ENCODE measurements at places on chromosomes 1 and 21.

- DNase-seq = no peak
Observed at GRCh38 chr1:24946861-24947658, 17.0 kb upstream of the RUNX3 start.

- no peak for DNase-seq
Observed at GRCh38 chr1:84090447-84091245, 53.4 kb upstream of the PRKACB start.

DNA sequence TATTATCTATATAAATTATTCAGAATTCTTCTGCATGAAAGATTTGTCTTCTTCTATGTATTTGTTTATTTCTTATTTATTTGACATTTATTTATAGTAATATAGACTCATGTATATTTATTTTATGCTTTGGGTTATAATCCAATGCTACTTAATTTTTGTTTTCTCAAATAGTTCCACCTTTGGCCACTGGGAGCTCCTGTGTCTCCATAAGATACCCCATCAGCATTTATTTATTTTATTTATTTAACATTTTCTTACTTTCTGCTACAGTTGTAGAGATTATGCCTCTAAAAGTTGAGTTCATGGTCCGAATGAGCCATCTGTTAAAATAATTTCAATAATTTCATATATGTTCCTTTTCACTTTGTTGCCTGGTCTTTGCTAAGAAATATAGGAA, 289.4 kb downstream of the ADGRL2 start:
- DNase-seq = no peak

- DNase-seq = no peak
Observed at GRCh38 chr1:27275696-27276095, 41.3 kb downstream of the WDTC1 start.

GRCh38 chr1:244173769-244174168, 122.7 kb downstream of the ZBTB18 start:
- no peak for DNase-seq

- no peak for DNase-seq
Observed at GRCh38 chr1:167864392-167865032, 49.4 kb downstream of the ADCY10 start.

DNA sequence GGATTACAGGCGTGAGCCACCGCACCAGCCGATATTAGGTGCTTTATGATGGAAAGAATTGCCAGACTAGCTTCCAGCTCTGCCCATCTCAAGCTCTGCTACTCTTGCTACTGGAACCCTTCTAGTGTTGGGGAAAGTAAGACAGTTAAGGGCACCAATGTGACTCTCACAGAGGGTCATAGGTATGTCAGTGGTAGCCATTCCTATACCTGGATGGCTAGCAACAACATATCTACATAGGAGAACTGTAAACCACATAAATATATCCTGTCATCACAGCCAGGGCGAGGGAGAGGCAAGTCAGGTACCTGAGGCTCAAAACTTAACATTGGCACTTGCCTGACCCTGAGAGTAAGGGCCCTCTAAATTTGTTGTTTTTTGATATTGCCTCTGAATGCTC, 1.7 kb upstream of the RHOU start:
- no peak for DNase-seq

- DNase-seq = no peak
Observed at GRCh38 chr1:172742599-172743500, 83.9 kb downstream of the FASLG start.

DNA sequence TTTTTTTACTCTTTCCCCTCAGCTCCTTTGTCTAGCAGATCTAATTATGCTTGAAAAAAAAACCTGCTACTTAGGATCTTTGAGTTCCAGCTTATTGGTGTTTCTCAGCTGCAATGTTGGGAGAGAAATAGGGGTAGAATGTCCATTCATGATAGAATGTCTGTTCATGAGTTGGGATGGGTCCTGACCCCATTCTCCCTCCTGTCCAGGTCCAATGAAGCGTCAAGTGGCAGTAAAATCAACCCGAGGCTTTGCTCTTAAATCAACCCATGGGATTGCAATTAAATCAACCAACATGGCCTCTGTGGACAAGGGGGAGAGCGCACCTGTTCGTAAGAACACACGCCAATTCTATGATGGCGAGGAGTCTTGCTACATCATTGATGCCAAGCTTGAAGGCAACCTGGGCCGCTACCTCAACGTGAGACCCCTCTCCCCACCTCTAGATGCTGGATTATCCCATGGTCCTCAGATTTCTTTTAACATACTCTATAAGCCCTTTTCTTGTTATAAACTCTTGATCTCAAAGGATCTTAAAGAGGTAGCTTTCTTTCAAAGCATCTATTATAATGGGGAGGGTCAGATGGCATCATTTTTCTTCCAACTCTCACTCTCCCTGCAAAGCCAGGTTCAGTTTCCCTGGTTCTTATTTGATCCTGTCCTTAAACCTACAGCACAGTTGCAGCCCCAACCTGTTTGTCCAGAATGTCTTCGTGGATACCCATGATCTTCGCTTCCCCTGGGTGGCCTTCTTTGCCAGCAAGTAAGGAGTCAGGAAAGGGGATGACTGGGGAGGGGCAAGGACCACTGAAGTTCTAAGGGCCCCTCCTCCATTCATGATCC, 11.1 kb downstream of the CERS2 start:
- DNase-seq = no peak

GRCh38 chr1:167157114-167157513, 63.2 kb downstream of the STYXL2 start:
- DNase-seq = no peak

GRCh38 chr1:21220815-21221214, 44.1 kb upstream of the EIF4G3 start:
- no peak for DNase-seq

GRCh38 chr1:6247651-6248050, 3.7 kb downstream of the HES3 start:
- no peak for DNase-seq

- DNase-seq = no peak
Observed at GRCh38 chr1:197519741-197520334, 251.8 kb downstream of the CRB1 start.

GRCh38 chr1:200353232-200353631, 56.6 kb downstream of the ZNF281 start:
- no peak for DNase-seq

DNA sequence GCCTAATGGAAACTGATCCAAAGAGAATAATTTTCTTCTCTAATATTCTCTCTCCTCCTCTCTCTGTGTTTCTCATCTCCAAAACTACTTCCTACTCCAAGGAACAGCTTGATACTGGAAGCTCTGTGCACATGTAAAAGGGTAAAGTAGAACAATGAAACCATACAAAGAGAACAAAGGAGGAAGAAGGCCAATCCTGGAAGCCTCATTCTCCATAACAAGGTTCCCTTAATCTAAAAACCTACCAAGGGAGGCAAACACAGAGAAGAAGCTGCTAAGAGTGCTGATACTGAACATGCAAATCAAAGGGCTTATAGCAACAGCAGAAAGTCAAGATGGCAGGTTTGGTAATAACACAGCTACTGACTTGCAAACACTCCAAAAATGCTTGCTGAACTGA, 44.4 kb downstream of the SIPA1L2 start:
- no peak for DNase-seq

- DNase-seq = no peak
Observed at GRCh38 chr1:8823295-8823664, 5.8 kb upstream of the RERE start.

DNA sequence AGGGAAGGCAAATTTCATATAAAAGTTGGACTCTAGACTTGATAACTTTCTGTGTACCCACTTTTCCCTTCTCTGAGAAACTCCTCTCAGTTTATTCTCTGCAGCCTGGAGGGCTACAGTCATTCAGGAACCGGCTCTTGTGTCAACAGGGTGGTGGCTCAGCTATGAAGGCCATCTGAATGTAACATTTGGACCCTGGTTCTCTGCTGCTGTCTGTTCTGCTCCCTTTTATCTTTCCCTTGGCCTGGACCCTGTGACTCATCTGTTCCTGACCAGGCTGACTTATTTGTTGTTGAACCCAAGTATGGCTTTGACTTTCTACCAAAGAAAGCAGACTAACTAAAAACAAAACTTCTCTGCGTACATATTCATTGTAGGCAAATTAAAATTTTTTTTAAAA, 75.4 kb downstream of the CENPF start:
- no peak for DNase-seq

DNA sequence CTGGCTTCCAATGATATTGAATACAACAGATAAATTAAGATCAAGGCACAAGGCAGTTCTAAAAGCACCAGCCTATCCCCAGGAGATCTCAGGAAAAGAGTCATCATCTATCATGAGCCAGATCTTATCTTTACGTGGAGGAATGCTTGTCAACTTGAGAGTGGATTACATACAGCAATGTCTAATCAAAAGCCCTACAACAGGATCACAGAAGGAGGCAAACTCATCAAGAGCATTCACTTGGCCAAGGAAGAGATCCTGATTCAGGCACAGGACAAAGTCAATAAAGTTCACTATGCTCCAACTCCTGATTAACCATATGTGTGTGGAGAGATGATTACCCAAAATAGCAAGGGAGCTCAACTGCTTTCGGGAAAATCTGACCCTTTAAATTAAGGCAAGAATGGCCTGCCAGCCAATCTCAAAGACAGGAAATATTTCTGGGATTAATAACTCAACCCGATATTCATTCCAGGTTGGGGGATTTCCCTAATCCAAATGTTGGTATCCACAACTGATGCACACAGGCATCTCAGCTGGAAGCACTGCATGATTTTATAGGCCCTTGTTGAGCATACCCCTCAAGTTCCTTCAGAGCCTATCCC, 33.7 kb downstream of the TBX15 start:
- DNase-seq = no peak

All from stimulated activated CD4-positive, alpha-beta T cell treated with anti-CD3 and anti-CD28 coated beads, Interleukin-2, amount 100 ng/mL, for 48 hours (primary cell).